ENCODE measurements at places on chromosomes 11 and 22.

- DNase-seq: no peak
These were observed 224.8 kb upstream of the ZBED5 start for GRCh38 chr11:11082646-11083045.

- DNase-seq: no peak
These were observed 3.8 kb upstream of the CCDC188 start for GRCh38 chr22:20154602-20155187.

DNA sequence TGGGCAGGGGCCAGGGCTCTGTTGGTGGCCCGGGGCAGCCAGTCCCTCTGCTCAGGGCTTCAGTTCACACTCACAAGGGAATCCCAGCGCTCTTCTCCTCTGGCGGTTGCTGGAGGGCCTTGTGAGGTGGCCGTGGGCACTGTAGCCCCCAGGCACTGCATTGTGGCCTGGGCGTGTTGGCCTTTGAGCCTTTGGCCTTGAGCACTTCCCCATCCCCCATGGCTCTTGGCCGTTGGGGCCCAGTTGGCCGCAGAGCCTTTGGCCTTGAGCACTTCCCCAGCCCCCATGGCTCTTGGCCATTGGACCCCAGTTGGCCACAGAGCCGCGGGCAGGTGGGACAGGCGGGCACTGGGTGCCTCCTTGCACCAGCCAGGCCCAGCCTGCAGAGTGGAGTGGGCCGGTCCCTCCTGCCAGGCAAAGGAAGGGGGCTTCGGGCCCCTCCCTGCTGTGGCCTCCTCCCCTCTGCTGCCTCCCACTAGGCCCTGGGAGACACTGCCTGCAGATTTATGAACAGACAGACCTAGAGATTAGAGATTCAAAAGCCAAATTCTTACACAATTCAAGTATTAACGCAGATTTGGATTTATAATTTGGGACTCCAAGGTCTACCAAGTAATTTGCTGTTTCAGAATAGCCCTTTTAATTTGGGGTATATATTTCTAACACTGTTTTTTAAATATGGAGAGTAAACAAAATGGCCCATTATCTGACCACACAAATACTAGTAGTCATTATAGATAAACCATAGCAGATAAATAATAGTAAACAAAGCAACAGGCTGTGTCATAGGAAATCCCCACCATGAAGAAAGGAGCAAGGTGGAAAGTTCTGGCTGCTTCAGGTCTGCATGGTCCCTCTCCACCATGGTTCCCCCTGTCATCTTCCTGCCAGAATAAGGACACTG is 18.2 kb upstream of the TXNRD2 start:
- no peak for DNase-seq

GRCh38 chr11:86141727-86142126 is 72.8 kb upstream of the PICALM start:
- no peak for DNase-seq

DNA sequence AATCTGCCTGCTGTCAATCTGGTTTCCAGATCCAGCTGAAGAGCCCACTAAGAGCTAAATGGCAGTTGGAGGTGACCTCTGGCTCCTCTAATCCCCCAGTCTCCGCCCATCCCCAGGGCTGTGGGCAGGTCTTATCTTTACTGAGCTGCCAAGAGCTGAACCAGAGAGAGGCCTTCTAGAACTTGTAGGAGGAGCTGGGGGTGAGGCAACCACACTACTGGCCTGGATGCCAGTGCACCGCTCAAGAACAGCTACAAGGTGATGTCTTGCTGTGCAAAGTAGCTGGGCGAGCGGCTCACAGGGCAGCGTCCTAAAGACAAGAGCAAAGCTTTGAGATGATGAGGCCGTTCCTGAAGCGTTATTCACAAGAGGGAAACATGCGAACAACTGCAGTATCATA is 374.6 kb downstream of the CTTN start:
- DNase-seq: no peak

DNA sequence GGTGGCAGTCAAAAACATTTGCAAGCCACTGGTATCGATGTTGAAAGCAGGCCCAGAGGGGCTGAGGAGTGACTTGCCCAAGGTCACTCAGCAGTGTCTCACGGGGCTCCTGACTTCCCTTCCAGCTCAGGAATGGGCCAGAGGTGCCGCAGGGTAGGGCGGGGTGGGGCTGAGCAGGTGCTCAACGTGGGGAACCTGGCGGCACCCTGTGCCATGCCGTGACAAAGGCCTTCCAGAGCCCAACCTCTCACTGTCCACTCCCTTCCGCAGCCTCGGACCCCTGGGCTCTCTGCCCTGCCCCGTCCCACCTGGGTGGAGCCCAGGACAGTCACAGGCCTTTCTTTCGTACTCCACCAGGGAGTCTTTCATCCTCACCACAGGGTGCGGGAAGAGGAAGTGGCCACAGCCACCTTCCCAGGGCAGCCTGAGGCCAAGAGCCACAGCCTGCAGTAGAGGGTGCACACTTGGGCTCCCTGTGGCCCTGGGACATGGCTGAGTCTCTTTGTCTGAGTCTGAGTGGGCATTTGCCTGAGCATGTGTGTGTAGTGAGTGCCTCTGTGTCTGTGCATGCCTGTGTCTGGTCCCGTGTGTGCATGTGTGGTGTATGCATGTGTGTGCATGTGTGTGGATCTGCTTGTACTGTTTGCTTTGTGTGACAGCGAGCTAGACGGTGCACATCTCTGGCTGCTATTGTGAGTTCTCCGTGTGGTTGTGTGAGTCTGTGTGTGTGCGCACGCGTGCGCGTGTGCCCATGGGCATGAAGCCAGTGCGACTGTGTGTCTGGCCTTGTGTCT is 6.0 kb upstream of the LIF start:
- DNase-seq: no peak

DNA sequence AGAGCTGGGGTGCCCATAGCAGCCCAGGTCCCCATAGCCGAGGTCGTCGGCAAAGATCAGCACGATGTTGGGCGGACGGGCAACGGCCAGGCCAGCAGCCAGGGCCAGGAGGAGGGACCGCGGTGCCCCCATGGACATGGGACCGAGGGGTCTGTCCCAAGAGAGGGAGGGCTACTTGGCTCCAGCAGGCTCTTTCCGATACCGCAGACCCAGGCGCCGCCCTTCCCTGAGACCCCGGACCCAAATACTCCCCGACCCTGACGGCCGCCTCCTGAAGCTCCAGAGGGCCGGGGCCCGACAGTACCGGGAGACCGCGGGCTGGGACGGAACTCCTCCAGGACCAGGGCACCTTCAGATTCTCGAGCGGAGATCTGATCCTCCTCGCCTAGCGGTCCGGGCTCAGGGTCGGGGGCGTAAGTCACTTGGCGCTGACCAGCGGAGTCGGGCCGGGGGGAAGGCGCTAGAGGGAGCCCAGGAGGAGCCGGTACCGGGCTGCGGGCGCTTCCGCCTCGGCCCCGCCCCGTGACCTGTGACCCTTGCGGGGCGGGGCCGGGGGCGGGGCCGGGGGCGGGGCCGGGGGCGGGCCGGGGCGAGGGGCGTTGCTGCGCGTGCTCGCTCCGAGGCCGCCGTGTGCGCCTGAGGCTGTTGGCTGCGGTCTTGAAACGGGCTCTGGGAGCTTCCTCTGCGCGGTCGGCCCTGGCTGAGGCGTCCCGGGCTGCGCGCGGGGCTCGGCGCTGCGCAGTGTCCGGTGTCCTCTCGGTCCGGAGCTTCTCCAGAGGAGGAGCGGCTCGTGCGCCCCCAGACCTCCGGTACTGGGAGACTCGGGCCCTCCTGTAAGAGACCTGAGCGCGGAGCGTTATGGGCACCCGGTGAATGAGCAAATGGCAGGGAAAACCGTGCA is at the start of gene ARSA:
TSS of gene ARSA (minus strand) at position 511 of the 901 bp plus-strand sequence. CDS start at position 138, 373 bp downstream.
- DNase-seq: peak; percentile 84

GRCh38 chr11:108959874-108960273 is 295.0 kb downstream of the DDX10 start:
- DNase-seq: no peak

DNA sequence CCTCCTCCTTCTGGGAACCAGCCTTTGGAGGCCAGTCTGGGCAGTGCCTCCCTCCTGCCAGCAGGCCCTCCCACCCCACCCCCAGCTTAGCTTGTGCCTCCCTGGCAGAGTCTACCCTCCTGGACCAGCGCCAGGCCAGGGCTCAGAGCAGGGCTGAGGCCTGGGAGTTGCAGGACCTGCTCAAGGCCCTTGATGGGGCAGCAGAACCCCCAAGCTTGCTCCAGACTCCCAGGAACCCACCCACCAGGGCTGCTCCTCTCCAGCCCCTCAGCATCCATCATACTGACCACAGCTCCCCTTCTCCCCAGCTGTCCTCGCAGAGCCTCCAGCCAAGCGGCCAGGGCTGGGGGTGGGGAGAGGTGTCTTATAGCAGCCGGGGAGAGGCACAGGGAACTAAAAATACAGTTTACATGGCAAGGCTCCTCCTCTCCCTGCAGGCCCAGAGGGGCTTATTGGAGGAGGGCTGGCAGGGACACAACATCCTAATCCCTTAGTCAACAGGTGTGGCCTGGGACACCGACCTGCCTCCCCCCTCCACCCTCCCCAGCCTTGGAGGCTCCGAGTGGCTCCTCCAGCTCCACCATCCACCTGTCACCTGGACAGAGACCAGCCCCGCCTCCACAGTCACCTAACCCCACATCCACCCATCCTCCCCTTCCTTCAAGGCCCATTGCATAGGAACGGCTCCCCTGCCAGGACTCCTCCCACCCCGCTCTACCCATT is 5.2 kb upstream of the MB start:
- DNase-seq: no peak

DNA sequence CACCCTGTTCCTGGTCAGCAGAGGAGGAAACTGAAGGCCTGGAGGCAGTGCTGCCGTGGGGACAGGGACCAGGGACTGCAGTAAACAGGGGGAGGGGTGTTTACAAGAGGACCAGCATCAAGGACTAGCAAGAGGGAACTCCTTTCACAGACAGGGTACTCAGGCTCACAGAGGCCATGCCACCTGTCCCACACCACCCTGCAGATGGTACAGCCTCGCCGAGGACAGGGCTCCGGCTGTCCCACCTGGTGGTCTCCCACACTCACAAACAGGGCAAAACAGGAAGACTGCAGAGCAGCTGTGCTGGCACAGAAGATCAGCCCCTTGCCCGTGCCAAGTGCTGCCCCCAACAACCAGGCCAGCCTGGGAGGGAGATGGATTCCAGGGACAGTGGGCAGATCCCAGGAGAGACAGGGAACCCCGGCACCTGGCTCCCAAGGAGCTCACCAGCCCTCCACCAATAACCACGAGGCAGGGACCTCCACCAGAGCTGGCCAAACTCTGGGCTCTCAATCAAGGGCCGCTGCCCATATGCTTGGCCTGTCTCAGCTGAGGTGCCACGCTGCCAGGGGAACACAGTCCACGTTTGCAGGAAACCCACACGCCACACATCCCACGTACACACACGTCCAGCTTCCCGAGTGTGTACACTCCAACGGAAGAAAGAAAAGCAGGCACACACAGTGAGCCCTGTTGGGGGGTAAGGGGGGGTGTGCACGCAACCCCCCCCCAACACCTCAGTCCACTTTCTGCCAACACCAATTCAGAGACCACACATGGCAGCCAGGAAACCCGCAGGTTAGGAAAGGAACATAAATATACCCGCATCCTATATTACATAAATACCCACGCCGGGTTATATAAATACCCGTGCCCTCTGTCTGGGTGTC is 2.1 kb downstream of the CSNK1E start:
- DNase-seq: peak; percentile 28

DNA sequence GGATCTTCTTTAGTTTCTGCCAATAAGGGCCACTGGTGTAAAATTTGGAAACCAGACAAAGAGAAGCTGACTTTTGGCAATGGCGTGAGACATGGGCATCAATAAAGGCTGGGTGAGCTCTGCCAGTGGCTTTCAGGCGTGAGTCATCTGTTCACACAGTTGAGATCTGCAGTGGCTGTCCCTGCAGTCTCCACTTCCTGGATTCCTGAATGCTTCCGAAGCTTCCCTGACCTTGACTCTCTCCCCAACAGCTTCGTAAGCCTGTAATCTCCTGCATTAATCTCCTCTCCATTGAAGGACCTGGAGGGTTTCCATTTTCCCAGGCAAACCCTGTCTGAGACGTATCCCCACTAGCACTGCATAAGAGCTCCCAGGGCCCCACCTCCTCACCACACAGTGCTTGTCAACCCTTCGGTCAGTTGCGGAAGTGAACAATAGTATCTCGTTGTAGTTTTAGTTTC is 574.7 kb downstream of the TBC1D22A start:
- DNase-seq: no peak

DNA sequence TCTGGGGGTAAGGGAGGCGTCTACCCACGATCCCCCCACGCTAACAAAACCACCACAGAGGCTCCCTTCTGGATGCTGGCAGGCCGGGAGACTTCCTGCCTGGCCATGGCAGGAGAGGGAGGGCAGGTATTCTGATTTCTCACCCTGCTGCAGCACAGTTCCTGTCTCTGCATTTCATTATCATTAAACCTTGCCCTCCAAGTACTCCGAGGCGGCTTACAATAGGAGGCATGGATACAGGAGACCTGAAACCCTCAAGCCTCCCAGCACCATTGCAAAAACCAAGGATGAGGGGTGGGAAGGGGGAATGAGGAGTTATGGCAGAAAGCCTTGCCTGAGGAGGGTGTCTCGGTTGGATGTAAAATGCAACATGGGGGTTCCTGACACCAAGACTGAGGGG is 44.1 kb upstream of the MN1 start:
- DNase-seq: no peak

GRCh38 chr22:39990686-39991085 is 4.1 kb upstream of the FAM83F start:
- DNase-seq: no peak

- no peak for DNase-seq
These were observed 88.2 kb upstream of the DDI1 start for GRCh38 chr11:103948187-103948763.

DNA sequence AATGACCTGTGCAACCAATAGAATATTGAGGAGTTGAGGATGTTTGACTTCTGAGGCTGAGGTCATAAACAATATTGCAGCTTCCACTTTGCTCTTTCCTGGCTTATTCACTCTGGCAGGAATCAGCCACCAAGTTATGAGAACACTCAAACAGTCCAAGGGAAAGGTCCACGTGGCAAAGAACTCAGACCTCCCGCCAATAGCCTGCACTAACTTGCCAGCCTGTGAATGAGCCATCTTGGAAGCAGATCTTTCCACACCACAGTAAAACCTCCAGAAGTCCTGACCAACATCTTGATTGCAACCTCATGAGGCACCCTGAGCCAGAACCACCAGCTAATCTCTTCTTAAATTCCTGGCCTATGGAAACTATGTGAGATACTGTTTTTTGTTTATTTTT is 22.7 kb upstream of the PICALM start:
- no peak for DNase-seq

GRCh38 chr22:36233796-36234195 is 5.5 kb downstream of the APOL2 start:
- DNase-seq: no peak

- DNase-seq: no peak
These were observed 13.8 kb downstream of the USP2 start for GRCh38 chr11:119367661-119368120.

- no peak for DNase-seq
These were observed 15.3 kb upstream of the TPH1 start for GRCh38 chr11:18061351-18061750.

DNA sequence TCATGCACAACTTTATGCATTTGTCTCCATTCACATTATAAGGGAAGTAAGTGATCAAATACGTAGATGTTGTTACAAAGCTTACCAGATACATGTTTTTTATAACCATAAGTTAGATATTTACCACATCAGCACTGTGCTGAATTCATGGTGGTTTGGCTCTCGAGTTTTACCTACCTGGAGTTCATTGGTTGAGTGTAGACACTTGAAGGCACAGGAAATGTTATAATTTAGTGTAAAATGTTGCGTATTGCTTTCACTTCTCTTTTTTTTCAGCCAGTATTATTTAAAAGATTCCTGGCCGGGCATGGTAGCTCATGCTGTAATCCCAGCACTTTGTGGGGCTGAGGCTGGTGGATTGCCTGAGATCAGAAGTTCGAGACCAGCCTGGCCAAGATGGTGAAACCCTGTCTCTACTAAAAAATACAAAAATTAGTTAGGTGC is 53.1 kb upstream of the GRK2 start:
- DNase-seq: no peak
